ENCODE measurements at places on chromosomes 7 and 10.
A peak's percentile ranks its signal among the peaks of the same experiment; 100 is the strongest.

DNA sequence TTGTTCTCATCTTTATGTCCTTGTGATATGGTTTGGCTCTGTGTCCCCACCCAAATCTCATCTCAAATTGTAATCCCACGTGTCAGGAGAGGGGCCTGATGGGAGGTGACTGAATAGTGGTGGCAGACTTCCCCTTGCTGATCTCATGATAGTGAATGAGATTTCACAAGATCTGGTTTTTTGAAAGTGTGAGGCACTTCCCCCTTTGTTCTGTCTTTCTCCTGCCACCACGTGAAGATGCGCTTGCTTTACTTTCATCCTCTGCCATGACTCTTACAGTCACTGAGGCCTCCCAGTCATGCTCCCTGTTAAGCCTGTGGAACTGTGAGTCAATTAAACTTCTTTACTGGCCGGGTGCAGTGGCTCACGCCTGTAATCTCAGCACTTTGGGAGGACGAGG, 161.0 kb downstream of the HERPUD2 start:
- no peak for DNase-seq

DNA sequence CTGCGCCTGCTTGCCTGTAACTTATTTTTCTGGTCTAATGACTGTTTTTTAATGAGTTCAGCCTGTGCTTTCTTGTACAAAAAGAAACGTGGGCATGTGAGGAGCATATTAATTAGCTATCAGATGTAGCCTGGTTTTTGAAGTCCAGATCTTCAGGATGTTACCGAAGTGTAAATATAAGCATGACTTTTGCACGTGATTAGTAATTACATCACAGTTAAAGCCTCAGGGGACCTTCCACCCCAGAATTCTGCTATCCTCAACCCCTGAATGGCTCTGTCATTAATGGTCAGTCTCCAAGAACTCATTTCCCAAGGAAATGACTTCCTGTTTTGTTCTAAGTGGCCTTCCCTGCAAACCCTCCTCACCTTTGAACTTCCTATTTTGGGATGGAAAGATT, 2.1 kb upstream of the PRXL2A start:
- no peak for DNase-seq

GRCh38 chr10:630581-631073, 58.8 kb downstream of the DIP2C start:
- no peak for DNase-seq

- no peak for DNase-seq
These were observed 71.5 kb upstream of the ADO start for GRCh38 chr10:62732841-62733653.

DNA sequence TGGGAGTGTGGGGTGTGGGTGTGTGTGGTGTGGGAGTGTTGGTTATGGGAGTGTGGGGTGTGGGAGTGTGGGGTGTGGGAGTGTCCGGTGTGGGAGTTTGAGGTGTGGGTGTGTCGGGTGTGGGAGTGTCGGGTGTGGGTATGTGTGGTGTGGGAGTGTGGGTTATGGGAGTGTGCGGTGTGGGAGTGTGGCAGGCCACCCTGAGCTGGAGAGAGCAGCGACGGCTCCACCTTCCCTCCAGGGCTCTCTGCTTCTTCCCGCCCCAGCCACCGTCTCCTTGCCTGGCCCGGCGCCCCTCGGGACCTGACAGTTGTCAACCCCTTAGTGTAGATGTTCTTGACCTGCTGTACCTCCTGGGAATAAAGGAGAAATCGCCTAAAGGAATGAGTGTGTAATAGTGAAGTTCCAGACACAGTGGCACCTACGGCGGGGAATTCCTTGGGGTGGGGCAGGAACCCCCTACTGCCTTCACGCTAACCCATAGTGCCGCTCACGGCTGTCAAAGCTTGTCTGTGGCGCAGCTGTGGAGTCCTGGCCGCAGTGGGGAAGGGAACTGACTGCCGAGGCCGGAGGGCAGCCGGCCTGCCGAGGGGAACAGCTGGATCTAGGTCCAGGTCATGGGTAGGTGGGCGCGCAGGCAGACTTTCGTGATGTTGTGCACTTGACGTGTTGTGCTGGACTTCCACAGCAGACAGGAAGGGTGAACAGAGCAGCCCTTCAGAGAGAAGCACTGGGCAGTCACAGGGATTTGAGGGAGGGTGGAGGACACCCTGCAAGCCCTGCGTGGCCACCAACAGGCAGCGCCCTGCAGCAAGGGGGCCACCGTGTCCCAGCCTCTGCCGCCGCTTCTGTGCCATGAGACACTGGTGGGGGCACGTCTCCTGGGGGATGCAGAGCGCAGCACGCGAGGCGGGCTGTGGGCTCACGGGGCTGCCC, 49.0 kb upstream of the EN2 start:
- no peak for DNase-seq

DNA sequence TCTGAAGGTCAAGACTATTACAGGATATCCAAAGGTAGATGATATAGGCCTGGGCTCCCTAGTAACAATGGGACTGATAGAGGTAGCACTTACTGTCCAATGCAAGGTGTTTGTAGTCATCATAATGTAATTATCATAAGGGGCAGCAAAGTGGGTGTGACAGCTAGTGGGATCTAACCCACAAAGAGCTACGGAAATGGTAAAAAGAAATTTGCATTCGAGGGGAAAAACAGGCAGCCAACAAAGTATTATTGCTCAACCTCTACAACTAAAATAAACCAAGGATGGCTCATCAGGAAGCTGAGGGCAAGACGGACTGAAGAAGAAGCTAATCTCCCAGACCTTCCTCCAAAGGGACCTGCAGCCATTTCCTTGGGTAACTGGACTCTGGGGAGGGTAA, 211.0 kb downstream of the WDR11 start:
- DNase-seq, result no peak

- peak; percentile 63 for DNase-seq
These were observed 141.9 kb upstream of the KLF6 start for GRCh38 chr10:3926675-3927525.

- no peak for DNase-seq
These were observed 153.4 kb downstream of the ATE1 start for GRCh38 chr10:121774404-121774803.

DNA sequence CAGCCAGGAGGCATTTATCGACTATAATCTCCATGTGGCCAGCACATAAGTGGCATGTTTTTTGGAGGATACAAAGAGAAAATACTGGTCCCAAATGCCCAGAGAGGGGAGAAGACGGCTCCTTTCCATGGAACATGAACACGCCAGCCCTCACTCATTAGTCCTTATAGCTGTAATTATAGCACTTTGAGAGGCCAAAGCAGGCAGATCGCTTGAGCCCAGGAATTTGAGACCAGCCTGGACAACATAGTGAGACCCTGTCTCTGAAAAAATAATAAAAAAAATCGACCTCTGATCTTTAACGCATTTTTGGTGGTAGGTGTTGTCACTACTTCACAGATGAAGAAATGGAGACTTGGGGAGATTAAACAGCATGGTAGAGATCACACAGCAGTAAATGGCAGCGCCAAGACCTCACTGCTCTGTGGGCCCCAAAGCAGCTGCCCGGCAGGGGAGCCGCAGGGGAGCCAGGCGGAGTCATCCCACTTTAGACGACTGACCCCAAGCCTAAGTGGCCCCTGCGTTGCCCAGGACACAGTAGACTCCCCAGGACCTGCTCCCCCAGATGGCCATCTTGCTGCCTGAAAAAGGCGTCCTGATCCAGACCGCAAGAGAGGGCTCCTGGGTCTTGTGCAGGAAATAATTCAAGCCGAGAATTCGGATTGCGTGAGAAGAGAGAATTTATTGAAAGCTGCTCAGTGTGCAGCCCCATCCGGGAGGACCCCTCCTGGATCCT, 21.2 kb upstream of the PRKAG2 start:
- DNase-seq, result no peak

DNA sequence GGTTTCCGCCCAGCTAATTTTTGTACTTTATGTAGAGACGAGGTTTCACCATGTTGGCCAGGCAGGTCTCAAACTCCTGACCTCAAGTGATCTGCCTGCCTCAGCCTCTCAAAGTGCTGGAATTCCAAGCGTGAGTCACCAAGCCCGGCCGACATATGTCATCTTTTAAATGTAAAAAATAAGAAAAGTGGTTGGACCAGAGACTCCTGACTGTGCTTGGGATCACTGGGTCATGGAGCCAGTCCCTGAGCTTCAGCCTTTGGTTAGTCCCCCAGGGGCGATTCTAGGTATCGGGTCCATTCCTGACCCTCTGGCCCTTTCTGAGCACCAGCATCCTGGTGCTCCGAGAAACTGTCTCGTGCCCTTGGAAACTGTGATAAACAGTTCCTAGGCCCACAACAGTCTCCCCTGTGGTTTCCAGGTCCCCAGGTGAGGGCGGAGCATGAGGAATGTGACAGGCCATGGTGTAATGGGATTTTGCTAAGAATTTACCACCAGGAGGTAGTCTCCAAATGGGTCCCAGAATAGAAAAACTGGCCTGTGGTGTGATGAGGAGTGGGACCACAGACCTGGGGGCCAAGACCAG, 32.8 kb downstream of the UBTD1 start:
- no peak for DNase-seq

GRCh38 chr10:86371116-86371515, 4.5 kb upstream of the GRID1 start:
- DNase-seq, result no peak

- DNase-seq, result no peak
These were observed 336.3 kb downstream of the PPP1R3A start for GRCh38 chr7:113582471-113582870.

DNA sequence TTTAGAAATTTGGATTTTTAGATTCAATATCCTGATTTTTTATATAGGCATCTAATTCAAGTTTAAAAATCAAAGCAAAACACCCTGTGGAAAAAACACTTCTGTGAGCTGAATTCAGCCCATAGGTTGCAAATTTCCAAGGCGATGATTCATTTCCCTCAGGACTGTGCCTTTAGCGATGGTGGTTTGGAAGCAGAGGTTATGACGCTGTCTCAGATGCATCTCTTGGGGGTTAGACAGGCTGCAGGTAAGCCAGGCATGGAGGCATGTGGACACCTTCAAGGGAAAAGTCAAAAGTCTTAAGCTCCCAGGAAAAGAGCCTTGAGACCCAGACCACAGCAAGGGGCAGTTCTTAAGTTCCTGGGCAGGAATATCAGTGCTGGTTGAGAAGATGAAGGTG, 9.5 kb upstream of the FRA10AC1 start:
- DNase-seq, result no peak

DNA sequence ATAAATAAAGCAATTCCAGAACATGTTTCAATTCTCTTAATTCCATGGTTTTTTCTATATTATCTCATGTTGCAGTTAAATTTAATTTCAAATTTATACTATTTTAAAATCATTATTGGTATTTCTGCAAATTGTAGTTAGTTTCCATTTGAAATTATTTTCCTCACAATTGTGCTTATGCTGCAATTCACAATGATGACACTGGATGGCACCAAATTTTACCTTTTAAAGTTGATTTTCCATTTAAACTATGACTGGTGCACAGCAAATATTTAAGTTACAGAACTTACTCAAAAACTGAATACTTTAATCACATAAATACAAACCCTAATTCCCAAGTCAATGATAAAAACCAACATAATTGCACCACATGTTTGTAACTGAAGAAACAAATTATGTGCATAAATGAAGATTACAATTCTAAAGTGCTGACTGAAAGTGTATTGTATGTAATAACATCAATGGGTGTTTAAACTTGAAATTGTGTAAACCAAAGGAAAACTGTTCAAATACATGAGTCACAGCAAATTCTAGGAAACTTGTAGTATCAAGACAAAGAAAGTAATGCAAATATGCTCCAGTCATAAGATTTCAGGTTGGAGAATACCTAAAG, 75.3 kb upstream of the AASS start:
- no peak for DNase-seq

DNA sequence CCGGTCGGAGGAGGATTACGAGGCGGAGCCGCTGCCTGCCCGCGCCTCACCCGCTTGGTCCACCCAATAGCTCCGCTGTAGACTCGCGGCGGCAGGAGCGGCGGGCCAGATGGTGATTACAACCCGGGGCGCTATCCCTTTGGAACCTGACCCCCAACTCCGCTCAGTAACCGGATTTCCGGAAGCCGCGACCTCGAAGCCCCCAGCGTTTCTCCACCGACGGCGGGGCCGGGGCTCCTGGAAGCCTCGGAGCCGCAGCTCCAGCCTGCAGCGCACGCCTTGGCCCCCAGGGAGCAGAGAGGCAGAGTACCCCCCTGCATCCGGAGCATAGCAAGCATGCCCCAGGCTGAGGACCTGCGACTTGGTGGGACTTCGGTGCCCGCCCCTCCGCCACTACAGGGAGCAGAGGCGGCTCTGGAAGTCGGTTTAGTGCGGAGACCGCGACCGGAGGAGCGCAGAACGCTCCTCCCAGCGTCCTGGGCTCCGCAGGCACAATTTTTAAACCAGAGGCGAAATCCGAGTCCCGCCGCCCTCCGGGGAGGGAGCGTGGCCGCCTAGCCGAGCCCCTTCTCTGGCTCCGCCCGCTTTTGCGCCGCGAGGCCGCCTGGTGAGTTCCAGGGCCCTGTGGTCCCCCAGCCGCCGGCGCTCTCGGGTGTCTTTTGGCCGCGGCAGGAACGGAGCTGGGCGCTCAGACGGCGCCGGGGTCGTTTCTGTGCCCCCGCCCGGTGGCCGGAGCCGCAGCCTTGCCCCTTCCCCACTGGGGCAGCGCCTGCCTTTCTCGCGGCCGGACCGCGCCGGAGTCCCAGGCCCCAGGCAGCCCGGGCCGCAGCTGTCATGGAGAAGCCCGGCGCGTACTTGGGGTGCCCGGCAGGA, 28.2 kb upstream of the BMS1 start:
- DNase-seq, result no peak

- DNase-seq, result no peak
These were observed 201.9 kb downstream of the BMPER start for GRCh38 chr7:34107276-34107675.

- no peak for DNase-seq
These were observed 66.5 kb downstream of the PPP1R9A start for GRCh38 chr7:94973844-94974243.

GRCh38 chr10:129653428-129653827, 186.4 kb downstream of the MGMT start:
- no peak for DNase-seq

DNA sequence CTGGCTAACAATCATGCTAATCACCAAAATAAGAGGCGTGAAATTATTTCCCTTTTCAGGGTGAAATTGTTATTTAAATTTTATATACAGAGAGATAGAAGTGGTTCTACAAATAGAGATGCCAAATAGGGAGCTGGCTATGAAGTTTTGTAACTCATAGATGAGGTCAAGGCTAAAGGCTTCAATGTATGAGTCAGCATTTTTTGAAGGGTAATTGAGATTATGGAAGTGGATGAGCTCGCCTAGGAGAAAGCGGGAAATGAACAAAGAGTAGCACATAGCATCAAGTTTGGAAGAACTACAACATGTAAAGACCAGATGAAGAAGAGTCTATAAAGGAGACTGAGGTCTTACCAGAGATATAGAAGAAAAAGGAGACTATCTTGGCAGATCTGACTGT, 838.1 kb downstream of the DNAJB9 start:
- no peak for DNase-seq
